ENCODE measurements at places on chromosomes 1 and 21. TPM values are rescaled to one million over a fixed set of nuclear protein-coding genes. Genes with fewer than 3 reads are reported as not detected.

Gene BTG2
- 150 TPM for total RNA-seq

- H3K4me3 ChIP-seq = peak overlapping the region; percentile 83
- DNase-seq = peak; percentile 60
- H3K36me3 ChIP-seq = no peaks in the 10 kb centered on the region
Measured at GRCh38 chr1:59146651-59147358, 150.1 kb upstream of the FGGY start.

GRCh38 chr1:32242341-32242851 is 4.6 kb upstream of the FAM167B start:
- H3K27me3 ChIP-seq = no peaks in the 10 kb centered on the region
- H3K4me1 ChIP-seq = peaks cover 28% of the 10 kb centered on the region
- DNase-seq = no peak
- no peaks in the 10 kb centered on the region for H3K36me3 ChIP-seq
- H3K4me3 ChIP-seq = no peak overlapping the region
- H3K27ac ChIP-seq = no peak overlapping the region

Gene SPATA1
- 3.8 TPM for total RNA-seq

Gene GBP4
- 29.9 TPM for total RNA-seq

- no peak for DNase-seq
- peaks cover 8% of the 10 kb centered on the region for H3K4me1 ChIP-seq
- H3K27ac ChIP-seq = no peak overlapping the region
Measured at GRCh38 chr1:33267468-33268205, 11.3 kb downstream of the ZNF362 start.

- peaks cover 17% of the 10 kb centered on the region for H3K4me1 ChIP-seq
- DNase-seq = no peak
- H3K27me3 ChIP-seq = peaks cover 49% of the 10 kb centered on the region
- no peak overlapping the region for H3K27ac ChIP-seq
- no peak overlapping the region for H3K4me3 ChIP-seq
Measured at GRCh38 chr1:71044833-71045232, 2.8 kb downstream of the PTGER3 start.

Gene SELENBP1
- not detected for total RNA-seq

DNA sequence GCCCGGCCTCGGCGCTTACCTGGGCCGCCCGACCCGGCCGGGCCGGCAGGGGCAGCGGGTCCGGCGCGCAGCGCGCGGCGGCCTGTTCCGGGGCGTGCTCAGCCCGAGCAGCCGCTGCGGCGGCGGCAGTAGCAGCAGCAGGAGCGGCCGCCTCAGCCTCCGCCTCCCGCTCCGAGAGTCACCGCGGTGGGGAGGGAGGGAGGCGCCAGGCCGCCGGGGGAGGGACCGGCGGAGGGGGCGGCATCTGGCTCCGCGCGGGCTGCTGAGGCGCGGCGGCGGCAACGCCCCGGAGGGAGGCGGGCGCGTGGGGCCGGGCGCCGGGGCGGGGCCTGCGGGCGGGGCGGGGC is at the start of gene CTNNBIP1:
Gene CTNNBIP1, minus strand, starts transcription at position 194 of the 347 bp plus-strand sequence. CDS start 38,205 bp downstream, outside the sequence.
- peak within 1 kb of the TSS; percentile 94 for H3K27ac ChIP-seq
- peaks cover 32% of the 10 kb centered on the region for H3K4me1 ChIP-seq
- no peaks in the 10 kb centered on the region for H3K36me3 ChIP-seq
- H3K27me3 ChIP-seq = no peaks in the 10 kb centered on the region
- H3K4me3 ChIP-seq = peak within 1 kb of the TSS; percentile 94

DNA sequence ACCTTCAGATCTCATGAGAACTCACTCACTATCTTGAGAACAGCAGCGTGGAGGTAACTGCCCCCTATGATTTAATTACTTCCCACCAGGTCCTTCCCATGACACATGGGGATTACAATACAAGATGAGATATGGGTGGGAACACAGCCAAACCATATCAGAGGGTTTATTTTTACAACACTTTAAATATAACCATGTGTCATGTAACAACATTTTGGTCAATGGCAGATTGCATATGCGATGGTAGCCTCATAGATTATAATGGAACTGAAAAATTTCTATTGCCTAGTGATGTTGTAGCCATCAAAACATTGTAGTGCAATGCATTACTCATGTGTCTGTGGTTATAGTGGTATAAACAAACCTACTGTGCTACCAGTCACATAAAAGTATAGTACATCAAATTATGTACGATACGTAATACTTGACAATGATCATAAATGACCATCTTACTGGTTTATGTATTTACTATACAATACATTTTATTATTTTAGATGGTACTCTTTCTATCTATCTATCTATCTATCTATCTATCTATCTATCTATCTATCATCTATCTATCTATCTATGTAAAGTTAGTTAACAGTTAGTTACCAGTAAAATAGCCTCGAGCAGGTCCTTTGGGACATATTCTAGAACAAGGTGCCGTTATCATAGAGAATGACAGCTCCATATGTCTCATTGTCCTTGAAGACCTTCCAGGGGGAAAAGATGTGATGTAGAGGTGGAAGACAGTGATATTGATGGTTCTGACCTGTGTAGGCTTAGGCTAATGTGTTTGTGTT is 12.6 kb upstream of the S100B start:
- no peak overlapping the region for H3K27ac ChIP-seq
- H3K27me3 ChIP-seq = peaks cover 2% of the 10 kb centered on the region
- DNase-seq = no peak
- no peak overlapping the region for H3K4me3 ChIP-seq
- peaks cover 17% of the 10 kb centered on the region for H3K4me1 ChIP-seq

Gene CADM3
- not detected for total RNA-seq

GRCh38 chr21:44431300-44431699 is 24.0 kb upstream of the LRRC3 start:
- H3K4me3 ChIP-seq = no peak overlapping the region
- H3K27ac ChIP-seq = no peak overlapping the region
- H3K27me3 ChIP-seq = no peaks in the 10 kb centered on the region
- H3K4me1 ChIP-seq = no peaks in the 10 kb centered on the region
- no peak for DNase-seq

DNA sequence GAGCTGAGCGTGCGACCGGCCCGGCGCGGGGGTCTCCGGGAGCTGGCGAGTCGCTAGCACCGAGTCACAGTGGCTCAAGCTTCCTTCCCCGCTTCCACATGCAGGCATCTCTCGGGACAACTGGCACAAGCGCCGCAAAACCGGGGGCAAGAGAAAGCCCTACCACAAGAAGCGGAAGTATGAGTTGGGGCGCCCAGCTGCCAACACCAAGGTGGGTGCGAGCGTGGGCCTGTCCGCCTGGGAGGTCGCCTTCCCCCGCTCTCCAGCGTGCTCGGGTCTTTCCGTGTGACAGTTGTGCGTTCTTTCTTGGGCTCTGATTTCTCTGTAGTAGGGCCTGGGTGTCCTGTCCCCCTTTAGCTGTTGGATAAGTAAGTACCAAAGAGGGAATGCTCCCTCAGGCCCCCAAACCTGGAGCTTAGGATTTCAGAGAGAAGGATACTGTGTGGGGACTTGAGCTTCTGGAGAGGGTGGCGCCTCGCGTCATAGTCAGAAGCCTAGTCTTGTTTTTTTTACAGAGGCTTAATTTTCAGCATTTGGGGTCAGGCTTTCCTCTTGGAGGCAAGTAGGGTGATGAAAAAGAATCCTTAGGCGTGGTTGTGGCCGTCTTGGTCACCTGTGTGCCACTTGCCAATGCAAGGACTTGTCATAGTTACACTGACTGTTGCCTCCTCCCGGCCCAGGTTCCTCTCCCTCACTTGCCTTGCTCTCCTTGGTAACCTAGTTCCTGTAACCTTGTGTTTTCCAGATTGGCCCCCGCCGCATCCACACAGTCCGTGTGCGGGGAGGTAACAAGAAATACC is 790 bp downstream of the RPS8 start:
- no peaks in the 10 kb centered on the region for H3K27me3 ChIP-seq
- DNase-seq = peak; percentile 49
- peak overlapping the region; percentile 81 for H3K27ac ChIP-seq
- H3K36me3 ChIP-seq = peaks cover 53% of the 10 kb centered on the region
- H3K4me1 ChIP-seq = peaks cover 41% of the 10 kb centered on the region

- DNase-seq = no peak
- no peaks in the 10 kb centered on the region for H3K4me1 ChIP-seq
- H3K27me3 ChIP-seq = no peaks in the 10 kb centered on the region
- H3K36me3 ChIP-seq = no peaks in the 10 kb centered on the region
- no peak overlapping the region for H3K27ac ChIP-seq
- H3K4me3 ChIP-seq = no peak overlapping the region
Measured at GRCh38 chr1:72140222-72140621, 142.1 kb downstream of the NEGR1 start.

- DNase-seq = no peak
- H3K4me3 ChIP-seq = no peak overlapping the region
- H3K27me3 ChIP-seq = peaks cover 16% of the 10 kb centered on the region
- no peaks in the 10 kb centered on the region for H3K36me3 ChIP-seq
- no peaks in the 10 kb centered on the region for H3K4me1 ChIP-seq
Measured at GRCh38 chr1:219880765-219881457, 47.4 kb downstream of the SLC30A10 start.

DNA sequence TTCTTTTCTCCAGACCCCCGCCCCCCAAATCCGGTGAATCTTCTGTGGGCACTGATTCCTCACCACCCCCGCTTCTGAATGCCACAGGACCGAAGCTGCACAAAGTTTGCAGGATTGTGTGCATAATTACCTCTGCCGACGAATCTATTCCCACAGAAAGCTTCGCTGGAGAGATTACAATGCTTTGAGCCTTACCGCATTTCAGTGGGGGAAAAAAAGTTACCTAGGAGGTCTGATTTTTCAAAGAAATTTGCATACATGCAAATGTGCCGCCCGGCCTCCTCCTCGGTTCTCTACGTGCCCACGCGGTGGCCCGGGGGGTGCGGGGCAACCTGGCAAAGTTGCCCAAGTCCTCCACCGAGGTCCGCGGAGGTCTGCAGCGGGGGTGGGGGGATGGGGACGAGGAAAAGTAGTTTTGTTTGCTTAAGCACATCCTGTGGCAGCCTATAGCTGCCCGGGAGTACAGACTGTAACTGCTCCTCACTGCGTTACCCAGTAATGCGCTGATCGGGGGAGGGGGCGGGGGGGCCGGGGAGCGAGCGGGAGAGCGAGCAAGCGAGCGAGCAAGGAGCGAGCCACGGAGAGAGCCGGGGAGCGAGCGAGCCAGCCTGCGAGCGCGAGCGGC is 563 bp upstream of the NFIA start:
- H3K36me3 ChIP-seq = peaks cover 5% of the 10 kb centered on the region
- H3K27ac ChIP-seq = peak overlapping the region; percentile 55
- peaks cover 5% of the 10 kb centered on the region for H3K27me3 ChIP-seq
- H3K4me3 ChIP-seq = peak overlapping the region; percentile 66
- peaks cover 52% of the 10 kb centered on the region for H3K4me1 ChIP-seq

- peaks cover 2% of the 10 kb centered on the region for H3K27me3 ChIP-seq
- no peak for DNase-seq
Measured at GRCh38 chr1:93597709-93598108, 83.9 kb downstream of the BCAR3 start.

DNA sequence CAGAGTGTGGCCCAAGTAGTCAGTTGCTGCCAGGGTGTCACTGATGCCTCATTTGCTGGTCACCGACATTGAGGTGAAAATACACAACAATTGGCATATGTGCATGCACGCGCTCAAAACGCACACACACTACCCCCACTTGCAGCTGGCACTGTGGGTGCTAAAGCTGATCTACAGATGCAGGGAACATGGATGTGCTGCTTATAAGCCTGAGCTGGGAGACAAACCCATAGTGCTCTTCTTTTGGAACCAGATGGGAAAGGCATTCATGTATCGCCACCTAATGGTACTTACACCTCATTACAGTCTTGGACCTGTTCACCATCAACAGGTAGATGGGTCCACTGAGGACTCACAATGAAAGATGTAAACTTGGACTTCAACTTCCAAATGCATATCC is 70.3 kb upstream of the CAMK1G start:
- H3K27me3 ChIP-seq = peaks cover 8% of the 10 kb centered on the region
- no peaks in the 10 kb centered on the region for H3K36me3 ChIP-seq
- no peak for DNase-seq
- H3K27ac ChIP-seq = no peak overlapping the region

DNA sequence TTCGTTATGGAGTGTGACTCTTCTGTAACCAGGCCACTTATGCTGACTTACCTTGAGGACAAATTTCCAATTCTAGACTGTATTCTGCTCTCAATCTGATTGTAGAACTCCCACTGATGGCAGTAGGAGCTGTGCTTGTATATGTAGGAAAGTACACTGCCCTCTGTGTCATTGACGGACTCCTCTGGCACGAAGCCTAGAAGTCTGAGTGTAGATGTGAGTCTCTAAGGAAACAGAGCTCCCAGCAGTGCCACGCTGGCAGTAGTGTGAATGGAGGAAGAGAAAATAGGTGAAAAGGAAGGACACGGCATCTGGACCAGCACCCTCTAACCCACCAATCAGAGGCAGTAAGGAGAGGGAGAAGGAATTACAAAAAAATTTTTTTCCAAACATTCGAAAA is 130.4 kb upstream of the ADGRL2 start:
- no peaks in the 10 kb centered on the region for H3K36me3 ChIP-seq
- no peak overlapping the region for H3K27ac ChIP-seq
- no peak overlapping the region for H3K4me3 ChIP-seq

GRCh38 chr1:197771904-197772556 is 3.2 kb downstream of the DENND1B start:
- no peak overlapping the region for H3K4me3 ChIP-seq
- DNase-seq = no peak
- H3K36me3 ChIP-seq = peaks cover 17% of the 10 kb centered on the region
- H3K4me1 ChIP-seq = peaks cover 72% of the 10 kb centered on the region

- H3K27ac ChIP-seq = no peak overlapping the region
- DNase-seq = peak; percentile 53
- H3K27me3 ChIP-seq = peaks cover 1% of the 10 kb centered on the region
- no peaks in the 10 kb centered on the region for H3K4me1 ChIP-seq
Measured at GRCh38 chr1:9009438-9010370, 16.5 kb downstream of the SLC2A7 start.

DNA sequence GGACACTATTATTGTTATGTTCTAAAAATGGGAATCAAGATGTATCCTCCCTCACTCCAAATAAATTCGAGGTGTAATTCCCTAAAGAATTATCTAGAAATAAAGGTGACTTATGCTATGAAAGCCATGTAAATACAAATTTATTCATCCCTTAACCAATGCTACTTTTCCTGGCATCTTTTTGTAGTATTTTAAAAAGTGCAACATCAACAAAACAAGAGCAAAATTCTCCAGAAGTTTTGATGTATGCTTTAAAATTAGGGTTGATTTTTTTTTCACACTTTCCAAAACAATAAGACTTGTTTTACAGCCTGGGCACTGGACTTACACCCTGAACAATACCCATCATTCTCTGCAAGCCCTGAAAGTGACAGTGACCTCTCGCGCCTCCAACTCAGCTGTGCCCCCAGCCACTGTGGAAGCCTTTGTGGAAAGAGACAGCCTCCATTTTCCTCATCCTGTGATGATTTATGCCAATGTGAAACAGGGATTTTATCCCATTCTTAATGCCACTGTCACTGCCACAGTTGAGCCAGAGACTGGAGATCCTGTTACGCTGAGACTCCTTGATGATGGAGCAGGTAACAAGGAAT is 21.4 kb upstream of the CLCA1 start:
- no peak overlapping the region for H3K27ac ChIP-seq
- no peaks in the 10 kb centered on the region for H3K4me1 ChIP-seq
- no peaks in the 10 kb centered on the region for H3K36me3 ChIP-seq
- DNase-seq = no peak
- H3K4me3 ChIP-seq = no peak overlapping the region
- no peaks in the 10 kb centered on the region for H3K27me3 ChIP-seq

Gene CALML6
- 0.26 TPM for total RNA-seq

Gene PROX1
- total RNA-seq = 0.02 TPM

Gene ELK4
- total RNA-seq = 65.8 TPM

Data from activated CD4-positive, alpha-beta memory T cell treated with anti-CD3 and anti-CD28 coated beads for 36 hours (primary cell).